ENCODE measurements at places on chromosomes 1 and 21. TPM values are rescaled to one million over a fixed set of nuclear protein-coding genes. Genes with fewer than 3 reads are reported as not detected.

TDRKH gene
- 1.1 TPM for polyA plus RNA-seq

SELE gene
- polyA plus RNA-seq: 0.25 TPM

FABP3 gene
- polyA plus RNA-seq: 1.8 TPM

KRTAP19-3 gene
- not detected for polyA plus RNA-seq

GIPC2 gene
- polyA plus RNA-seq: 0.96 TPM

ADORA3 gene
- polyA plus RNA-seq: 0.94 TPM

TEDDM1 gene
- 0.06 TPM for polyA plus RNA-seq

TMEM82 gene
- not detected for polyA plus RNA-seq

CHRNB2 gene
- polyA plus RNA-seq: 0.18 TPM

SLC5A9 gene
- 0.24 TPM for polyA plus RNA-seq

CHAF1B gene
- 2.1 TPM for polyA plus RNA-seq

ZNF593 gene
- 42.3 TPM for polyA plus RNA-seq

LRRC38 gene
- 0.09 TPM for polyA plus RNA-seq

EXO5 gene
- polyA plus RNA-seq: 3.6 TPM

KPRP gene
- 23.9 TPM for polyA plus RNA-seq

FTCD gene
- 0.33 TPM for polyA plus RNA-seq

TRPM2 gene
- 1.7 TPM for polyA plus RNA-seq

KRTAP11-1 gene
- not detected for polyA plus RNA-seq

SLC25A34 gene
- 2.7 TPM for polyA plus RNA-seq

RSPO1 gene
- 0.87 TPM for polyA plus RNA-seq

ADCY10 gene
- polyA plus RNA-seq: not detected

KRTAP26-1 gene
- not detected for polyA plus RNA-seq

VWA1 gene
- polyA plus RNA-seq: 21.0 TPM

ST6GALNAC5 gene
- polyA plus RNA-seq: 0.14 TPM

IL20 gene
- not detected for polyA plus RNA-seq

SGIP1 gene
- polyA plus RNA-seq: 0.90 TPM

NPHS2 gene
- polyA plus RNA-seq: not detected

SERPINC1 gene
- not detected for polyA plus RNA-seq

SPRR2B gene
- polyA plus RNA-seq: 10.9 TPM
